ENCODE measurements at places on chromosomes 1 and 21. TPM values are rescaled to one million over a fixed set of nuclear protein-coding genes. Genes with fewer than 3 reads are reported as not detected.

Gene TCHHL1
- total RNA-seq, result not detected

Gene PRAMEF27
- total RNA-seq, result not detected

Gene GNG12
- total RNA-seq, result 20.7 TPM

DNA sequence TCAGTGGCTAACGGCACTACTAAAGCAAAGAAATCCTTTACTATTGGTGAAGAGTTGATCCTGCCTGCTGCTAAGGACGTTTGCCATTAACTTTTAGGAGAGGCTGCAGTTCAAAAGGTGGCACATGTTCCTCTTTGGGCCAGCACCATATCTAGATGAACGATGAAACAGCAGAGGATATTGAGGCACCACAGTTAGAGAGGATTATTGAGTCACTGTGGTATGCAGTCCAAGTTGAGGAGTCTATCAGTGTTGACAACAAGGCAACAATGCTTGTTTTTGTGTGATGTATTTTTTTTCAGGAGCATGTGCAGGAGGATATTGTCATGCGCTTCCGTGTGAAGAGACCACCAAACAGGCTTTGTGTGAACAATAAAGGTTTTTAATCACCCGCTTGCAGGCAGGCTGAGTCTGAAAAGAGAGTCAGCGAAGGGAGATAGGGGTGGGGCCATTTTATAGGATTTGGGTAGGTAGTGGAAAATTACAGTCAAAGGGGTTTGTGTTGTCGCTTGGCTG lies 80.9 kb downstream of the UCHL5 start:
- peaks cover 2% of the 10 kb centered on the region for H3K27me3 ChIP-seq
- no peak for DNase-seq
- no peak overlapping the region for H3K4me3 ChIP-seq
- peaks cover 31% of the 10 kb centered on the region for H3K4me1 ChIP-seq
- H3K36me3 ChIP-seq, result peaks cover 25% of the 10 kb centered on the region
- H3K27ac ChIP-seq, result no peak overlapping the region

- H3K27ac ChIP-seq, result no peak overlapping the region
- H3K27me3 ChIP-seq, result no peaks in the 10 kb centered on the region
- peaks cover 12% of the 10 kb centered on the region for H3K4me1 ChIP-seq
- no peaks in the 10 kb centered on the region for H3K36me3 ChIP-seq
- no peak for DNase-seq
- no peak overlapping the region for H3K4me3 ChIP-seq
These were observed 66.2 kb downstream of the BRINP2 start for GRCh38 chr1:177236962-177237361.

- no peaks in the 10 kb centered on the region for H3K36me3 ChIP-seq
- peaks cover 30% of the 10 kb centered on the region for H3K4me1 ChIP-seq
- no peak for DNase-seq
- no peak overlapping the region for H3K4me3 ChIP-seq
- no peaks in the 10 kb centered on the region for H3K27me3 ChIP-seq
These were observed 73.7 kb downstream of the LAMC1 start for GRCh38 chr1:183096894-183097293.

- H3K27me3 ChIP-seq, result no peaks in the 10 kb centered on the region
- no peak overlapping the region for H3K4me3 ChIP-seq
- H3K27ac ChIP-seq, result no peak overlapping the region
- DNase-seq, result no peak
These were observed 213.0 kb downstream of the OMA1 start for GRCh38 chr1:58333511-58333910.

DNA sequence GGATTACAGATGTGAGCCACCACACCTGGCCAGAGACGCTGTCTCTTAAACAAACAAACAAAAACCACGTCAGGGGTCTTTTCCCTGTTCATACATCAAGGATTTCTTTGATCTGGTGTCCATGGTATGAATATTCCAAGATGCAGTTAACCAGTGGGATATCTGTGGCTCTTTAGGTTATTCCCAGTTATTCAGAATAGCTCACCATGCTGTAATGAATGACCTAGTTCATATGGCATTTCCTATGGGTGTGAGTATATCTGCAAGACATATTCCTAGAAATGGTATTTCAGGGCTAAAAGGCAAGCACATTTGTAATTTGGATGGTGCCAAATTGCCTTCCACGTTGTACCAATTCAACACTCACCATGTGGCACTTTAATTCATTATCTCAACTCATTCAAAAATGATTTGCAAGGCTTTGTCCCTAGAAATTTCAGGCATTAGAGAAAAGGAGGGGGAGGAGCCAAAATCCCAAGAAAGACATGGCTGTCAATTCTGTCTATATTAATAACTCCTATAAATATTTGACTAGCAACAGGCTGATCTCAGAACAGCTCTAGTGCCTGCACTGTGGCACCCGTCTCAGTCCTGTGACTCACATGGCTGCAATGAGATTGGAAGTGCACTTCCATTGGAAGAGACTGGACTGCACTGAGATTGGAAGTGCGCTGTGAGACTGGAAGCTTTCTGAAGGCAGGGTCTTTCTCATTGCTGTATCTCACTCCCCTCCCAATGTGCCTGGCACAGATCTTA lies 6.0 kb upstream of the STMN1 start:
- no peak overlapping the region for H3K4me3 ChIP-seq
- no peak overlapping the region for H3K27ac ChIP-seq
- DNase-seq, result no peak
- H3K36me3 ChIP-seq, result no peaks in the 10 kb centered on the region
- H3K27me3 ChIP-seq, result peaks cover 5% of the 10 kb centered on the region

DNA sequence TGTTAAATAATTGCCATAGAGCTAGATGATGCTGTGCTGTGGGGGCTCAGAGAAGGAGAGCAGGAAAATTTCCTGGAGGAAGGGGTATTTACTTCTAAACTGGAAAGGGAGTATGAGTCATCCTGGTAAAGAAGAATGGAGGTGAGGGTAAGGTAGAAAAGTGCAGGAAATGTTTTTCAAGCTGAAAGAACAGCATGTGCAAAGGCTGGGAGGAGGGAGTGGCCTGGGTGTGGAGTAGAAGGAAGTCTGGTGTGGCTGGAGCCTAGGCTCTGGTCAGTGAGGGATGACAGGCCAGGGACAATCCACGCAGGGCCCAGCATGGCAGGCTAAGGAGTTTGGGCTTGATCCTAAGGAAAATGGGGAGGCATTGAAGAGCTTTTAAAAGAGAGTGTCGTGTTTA lies 45.9 kb downstream of the MATN1 start:
- no peak for DNase-seq
- no peak overlapping the region for H3K4me3 ChIP-seq
- H3K27ac ChIP-seq, result no peak overlapping the region
- H3K27me3 ChIP-seq, result 0 out of 2 replicates have a peak, but pooled peaks cover 1% of the 10 kb centered on the region
- H3K4me1 ChIP-seq, result no peaks in the 10 kb centered on the region
- H3K36me3 ChIP-seq, result peaks cover 5% of the 10 kb centered on the region

GRCh38 chr1:174839211-174839610 lies 160.5 kb upstream of the CACYBP start:
- no peaks in the 10 kb centered on the region for H3K4me1 ChIP-seq
- no peaks in the 10 kb centered on the region for H3K27me3 ChIP-seq
- no peak overlapping the region for H3K4me3 ChIP-seq
- no peak for DNase-seq
